A549 (cell line): ENCODE measurements at places on chromosomes 6 and 20.

DNA sequence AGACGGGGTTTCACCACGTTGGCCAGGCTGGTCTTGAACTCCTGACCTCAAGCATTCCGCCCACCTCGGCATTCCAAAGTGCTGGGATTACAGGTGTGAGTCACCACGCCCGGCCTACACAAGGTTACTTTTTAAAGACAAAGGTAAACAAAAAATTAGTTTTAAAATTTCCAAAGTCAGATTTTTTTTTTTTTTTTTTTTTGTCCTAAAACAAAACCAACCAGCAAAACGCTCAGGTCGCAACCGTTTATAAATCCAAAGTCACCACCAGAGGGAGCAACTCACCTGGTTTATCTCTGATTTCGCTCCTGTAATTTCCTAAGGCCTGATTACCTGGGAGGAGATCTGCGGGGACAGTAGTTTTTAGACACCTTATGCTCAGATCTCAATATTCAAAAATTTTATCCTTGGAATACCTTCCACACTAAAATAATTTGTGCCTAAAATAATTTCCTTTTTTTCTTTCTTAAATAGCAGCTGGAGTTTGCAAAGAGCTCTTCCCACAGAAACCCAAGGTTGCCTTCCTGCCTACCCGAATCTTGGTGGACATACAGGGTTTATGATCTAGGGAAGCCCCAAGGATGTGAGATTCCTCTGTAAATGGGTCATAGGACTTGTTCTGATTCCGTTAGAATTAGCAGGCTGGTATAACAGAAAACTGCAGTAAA is 19.8 kb upstream of the TREM1 start:
- DNase-seq: peak; percentile 52

- DNase-seq: no peak
Measured at GRCh38 chr6:64128301-64129024, 492.9 kb downstream of the PHF3 start.

GRCh38 chr20:48690888-48691287 is 136.9 kb downstream of the PREX1 start:
- DNase-seq: no peak

DNA sequence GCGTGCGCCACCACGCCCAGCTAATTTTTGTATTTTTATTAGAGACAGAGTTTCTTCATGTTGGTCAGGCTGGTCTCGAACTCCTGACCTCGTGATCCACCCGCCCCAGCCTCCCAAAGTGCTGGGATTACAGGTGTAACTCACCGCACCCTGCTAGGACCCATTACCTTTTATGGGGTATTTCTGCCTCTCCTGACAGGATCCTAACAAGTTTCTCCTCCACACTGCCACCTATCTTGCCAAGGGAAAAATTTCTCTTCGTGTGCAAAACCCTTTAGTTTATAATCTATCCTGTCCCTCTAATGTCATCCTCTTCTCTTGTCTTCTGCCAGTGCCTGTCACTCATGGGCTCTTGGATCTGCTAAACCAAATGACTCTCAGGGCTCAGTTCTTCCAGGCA is 1.9 kb downstream of the STMND1 start:
- DNase-seq: peak; percentile 15

GRCh38 chr6:96532399-96532798 is 10.8 kb downstream of the UFL1 start:
- DNase-seq: no peak

DNA sequence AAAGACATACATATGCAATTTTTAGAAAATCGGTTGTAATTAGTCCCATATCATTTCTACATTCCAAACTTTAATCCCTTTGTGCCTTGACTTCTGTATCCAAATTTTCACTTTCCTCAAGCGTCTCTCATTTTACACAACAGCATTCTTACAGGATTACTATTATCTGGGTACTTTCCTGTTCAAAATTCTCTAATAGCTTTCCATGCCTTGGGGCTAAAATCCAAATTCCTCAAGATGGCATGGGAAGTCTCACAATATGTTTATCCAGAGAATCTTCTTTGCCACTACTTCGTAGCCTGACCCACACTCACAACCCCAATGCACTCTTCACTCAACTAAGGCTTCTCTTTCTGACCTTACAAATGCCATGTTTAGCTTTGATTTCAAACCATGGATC is 125.0 kb downstream of the TBX18 start:
- no peak for DNase-seq
